ENCODE measurements at places on chromosomes 6 and 20.
A peak's percentile ranks its signal among the peaks of the same experiment; 100 is the strongest.

- no peak for DNase-seq
Measured at GRCh38 chr6:72741083-72741482, 119.2 kb downstream of the KCNQ5 start.

DNA sequence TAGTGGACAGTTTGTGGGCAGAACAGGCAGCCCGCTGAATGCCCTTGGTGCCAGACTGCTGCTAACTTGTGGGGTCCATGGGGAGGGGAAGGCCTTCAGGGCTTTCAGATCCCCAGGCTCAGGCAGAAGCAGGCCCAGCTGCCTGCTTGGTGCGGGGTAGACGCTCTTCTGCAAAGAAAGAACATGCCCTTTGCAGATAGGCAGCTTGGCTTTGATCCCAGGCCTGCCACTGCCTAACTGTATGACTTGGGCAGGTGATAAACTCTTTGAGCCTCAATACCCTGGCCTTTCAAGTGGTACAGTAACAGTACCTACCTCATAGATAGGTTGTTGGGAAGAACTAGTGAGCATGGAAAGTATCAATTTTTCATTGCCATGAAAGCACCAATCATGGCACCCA, 28.4 kb downstream of the CHMP4B start:
- DNase-seq = no peak

DNA sequence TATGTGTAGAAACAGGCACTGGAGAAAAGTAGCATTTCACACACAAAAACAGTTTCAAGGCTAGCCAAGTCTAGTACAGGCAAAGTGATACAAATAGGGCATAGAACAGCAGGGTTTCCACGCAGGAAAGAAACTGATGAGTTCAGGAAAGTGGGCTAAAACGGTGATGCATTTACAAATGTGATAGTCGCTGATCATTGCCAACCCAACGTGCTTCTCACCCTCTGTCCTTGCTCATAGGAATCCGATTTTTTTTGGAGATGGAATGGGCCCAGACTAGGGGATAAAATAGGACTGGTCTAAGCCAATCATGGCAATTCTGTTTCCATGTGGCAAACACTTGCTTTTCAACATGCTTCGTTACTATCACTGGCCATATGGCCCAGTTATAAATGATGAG, 536.6 kb downstream of the PRKN start:
- no peak for DNase-seq

DNA sequence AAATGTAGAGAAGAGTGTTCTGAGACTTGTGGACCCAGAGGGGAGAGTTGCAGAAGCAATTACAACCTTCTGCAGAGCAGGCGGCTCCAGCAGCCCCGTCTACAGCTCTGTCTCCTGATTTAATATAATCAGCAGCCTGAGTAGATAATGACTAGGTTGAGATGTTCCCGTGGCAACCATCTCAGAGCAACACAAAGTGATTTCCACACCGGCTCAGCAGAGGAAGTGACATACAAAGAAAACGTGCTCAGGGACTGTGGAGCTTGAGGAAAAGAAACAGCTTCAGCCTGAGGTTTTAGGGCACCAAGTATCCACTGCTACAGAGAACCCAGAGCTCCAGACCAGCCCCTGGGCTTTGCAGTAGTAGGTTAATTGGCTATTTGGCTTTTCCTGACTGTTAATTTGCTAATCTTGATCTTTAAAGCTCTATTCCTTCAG, 136.4 kb downstream of the MTFR2 start:
- DNase-seq = no peak

DNA sequence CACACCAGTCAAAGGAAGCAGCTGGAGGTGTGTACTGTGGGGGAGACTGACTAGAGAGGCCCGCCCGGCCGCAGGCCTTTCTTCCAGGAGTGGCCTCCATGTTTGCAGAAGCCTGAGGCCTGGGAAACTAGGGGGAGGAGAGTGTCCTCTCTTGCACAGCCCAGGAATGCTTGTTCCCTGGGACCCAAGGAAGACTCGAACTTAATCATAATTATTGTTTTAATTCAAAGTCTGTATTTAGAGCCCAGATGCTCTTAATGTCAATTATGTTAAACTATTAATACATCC, 23.1 kb downstream of the BNIP5 start:
- DNase-seq = no peak

DNA sequence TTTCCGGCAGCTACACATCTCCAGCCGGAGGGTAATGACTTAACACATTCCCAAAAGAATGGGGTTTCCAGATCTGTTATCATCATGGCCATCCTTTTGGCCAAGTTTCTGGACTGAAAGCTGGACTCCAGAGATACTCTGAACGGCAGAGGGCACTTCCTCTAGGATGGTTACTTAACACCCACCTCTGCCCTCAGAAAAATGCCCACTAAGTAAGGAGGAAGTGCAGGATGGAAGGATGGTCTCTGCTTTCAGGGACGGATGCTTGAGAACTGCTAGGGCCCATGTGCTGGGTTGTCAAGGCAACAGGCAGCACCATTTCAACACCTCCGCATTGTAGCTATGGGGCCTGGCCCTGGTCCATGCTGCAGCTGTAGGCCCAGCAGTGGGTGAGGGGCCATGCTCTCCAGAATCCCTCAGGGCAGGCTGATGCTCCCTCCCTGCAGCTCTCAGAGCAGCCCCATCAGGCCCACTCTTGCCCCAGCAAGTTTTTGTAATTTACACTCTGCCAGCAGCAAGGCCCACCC, 16.5 kb upstream of the TGM3 start:
- DNase-seq = no peak

DNA sequence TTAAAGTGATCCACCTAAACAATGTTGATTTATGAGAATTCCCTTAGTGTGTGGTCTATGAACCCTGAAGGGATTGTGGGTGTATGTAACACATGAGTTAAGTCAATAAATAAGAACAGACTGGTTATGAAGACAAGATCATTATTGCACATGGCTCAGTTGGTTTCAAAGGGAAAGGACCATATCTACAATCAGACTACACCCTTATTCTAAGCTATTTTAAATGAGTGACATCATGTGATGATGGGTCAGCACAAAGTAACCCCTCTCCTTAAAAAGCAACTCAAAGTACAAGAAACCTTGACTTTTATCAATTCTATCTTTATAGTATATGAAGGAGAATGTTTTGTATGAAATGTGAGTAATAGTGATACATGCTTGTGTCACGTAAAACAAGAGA, 15.3 kb upstream of the ZSCAN23 start:
- no peak for DNase-seq

DNA sequence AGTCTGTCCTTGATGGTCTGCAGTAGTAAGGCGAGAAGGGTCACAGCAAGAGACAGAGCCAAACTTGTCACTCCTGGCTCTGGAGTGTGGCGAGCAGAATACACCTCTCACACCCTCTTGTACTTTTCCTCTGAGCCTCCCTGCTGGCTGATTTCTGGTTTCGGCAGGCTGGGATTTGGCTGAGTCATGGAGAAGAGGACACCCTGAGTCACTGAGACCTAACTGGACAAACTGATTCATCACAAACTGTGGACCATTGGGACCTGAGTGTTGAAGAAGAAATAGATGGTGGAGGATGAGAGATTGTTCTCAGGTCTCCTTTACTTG, 101.7 kb downstream of the F13A1 start:
- no peak for DNase-seq

DNA sequence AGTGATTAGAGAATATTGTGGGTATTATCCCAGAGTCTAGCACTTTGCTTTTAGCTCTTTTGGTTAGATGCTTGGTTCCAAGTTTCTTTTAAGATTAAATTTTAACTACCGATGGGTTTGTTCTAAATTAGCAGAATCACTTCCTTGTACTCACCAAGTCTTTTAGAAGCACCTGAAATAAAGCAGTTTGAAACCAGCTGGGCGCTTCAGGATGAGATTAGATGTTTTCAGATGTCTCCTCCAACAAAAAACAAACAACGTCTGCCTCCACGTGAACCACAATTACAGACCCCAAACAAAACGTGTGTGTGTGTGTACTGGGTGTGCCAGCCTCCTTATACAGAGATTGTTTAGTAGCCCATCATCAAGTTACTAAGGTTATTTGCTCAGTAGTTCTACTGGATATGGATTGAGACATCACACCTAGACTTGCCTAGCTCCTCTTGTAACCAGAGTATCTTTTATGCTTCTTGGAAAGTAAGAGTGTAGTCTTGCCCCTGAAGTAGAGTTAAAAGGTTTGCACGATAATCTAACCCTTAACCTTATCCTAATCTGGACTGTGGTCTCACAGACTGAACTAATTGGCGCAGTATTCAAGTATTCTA, 2.3 kb downstream of the DSTN start:
- no peak for DNase-seq

GRCh38 chr20:45051204-45052060, 49.5 kb downstream of the KCNS1 start:
- no peak for DNase-seq

DNA sequence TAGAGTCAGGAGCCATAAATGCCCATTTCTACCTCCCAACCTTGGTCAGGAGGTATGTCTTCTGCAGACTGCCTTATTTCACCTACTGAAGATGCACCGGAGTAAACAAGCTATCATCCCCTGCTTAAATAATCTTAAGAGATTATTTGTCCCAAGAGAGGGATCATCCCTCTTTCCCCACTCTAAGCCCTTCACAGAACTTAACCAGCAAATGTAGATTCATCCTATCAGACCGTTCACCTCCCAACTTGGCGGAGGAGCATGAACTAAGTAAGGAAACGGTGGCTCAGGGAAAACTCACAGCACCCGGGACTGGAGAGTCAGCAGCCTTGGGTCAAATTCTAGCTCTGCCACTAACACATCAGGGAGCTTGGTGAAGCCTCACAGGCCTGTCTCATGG, 115.3 kb downstream of the TRERF1 start:
- DNase-seq = no peak

DNA sequence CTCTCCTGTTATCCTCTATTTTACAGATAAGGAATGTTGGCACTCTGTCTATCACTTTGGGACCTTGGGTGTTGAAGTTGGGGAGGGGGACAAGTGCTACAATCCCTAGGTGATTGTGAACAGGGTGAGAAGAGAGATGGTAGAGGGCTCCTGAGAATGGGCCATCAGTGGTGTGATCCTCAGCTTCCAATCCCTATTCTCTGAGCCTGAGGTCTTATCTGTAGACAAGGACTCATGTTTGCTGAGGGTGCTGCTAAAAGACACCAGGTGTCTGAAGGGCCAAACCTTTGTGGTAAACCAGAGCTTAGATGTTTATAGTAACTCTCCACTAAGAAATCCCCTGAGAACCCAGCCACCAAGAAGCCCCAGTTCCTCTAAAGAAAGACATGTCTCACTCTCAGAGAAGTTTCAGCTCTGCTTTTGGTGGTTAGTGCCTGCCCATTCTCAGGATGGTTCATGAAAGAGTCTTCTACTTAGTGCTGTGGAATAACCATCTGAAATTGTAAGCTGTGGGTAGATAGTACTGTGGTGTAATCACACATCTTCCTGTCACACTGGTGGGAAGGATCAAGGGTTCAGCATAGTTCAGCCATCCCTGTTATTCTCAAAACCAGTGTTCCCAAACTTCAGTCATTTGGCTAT, 58.2 kb upstream of the IL20RA start:
- DNase-seq = peak; percentile 61

DNA sequence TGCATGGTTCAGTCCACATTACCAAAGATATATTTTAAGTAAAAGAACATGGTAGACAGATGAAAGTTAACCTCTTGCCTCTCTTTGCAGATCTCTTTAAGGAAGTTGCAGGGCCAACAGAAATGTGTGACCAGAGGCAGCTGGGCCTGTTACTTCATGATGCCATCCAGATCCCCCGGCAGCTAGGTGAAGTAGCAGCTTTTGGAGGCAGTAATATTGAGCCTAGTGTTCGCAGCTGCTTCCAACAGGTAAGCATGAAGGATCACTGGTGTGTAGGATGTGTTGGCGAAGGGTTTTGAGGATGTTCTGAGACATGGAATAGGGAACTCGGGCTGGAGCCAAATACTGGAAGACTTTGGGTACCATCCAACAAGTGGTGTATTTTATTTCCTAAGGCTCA, 508.6 kb downstream of the UTRN start:
- no peak for DNase-seq

- DNase-seq = peak; percentile 92
Measured at GRCh38 chr6:31769684-31770371, 7.3 kb downstream of the VWA7 start.
